ENCODE measurements at places on chromosomes 3 and 15.

GRCh38 chr15:70189826-70190695 lies 92.3 kb upstream of the TLE3 start:
- DNase-seq = no peak

GRCh38 chr3:136750897-136751315 lies 1.3 kb downstream of the STAG1 start:
- no peak for DNase-seq

DNA sequence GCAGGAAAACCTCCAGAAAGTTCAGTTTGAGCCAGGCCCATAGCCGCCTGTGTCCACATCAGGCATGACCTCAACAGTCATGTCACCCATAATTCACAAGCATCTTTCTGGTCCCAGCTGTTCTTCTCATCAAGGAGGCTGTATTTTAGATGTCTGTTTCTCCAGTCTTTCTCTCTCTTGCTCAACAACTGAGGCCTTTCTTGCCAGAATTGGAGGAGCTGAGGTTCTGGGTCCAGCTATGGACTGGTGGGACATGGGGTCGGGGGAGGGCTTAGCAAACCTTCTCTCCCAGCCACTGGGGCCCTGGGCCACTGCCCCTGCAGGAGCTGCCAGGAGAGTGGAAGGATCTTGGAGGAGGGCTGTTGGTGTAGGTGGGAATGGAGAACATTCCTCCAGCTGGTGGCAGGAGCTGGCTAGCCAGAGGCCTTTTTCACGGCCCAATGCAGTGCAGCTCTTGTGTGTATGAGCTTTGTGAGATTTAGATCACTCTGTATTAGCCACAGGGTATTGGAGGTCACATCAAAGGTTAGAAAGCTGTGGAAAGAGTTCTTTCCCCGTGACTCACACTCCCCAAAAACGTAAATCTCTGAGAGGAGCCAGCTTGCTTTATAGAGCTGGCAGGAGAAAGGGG lies 23.5 kb downstream of the MAGEF1 start:
- no peak for DNase-seq

- DNase-seq = no peak
These were observed 86.0 kb downstream of the CCR1 start for GRCh38 chr3:46122091-46122490.

DNA sequence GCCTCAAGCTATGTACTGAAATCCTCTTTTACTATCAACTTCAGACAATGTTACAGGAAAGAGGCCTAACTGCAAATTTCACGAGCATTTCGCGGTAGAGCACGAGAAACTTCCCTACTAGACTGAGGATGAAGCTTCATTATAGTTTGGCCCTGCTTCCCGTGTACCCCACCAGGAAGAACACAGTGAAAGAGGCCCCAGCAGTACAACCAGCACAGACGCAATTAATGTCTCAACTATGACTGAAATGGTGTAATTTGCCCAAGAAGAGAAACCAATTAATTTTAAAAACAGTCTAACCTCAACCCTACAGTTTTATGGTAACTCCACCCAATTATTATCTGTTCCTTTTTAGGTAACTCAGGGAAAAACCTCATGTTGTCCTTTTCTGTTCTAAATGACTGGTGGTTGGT lies 12.1 kb downstream of the CHSY1 start:
- no peak for DNase-seq

Data from SK-N-DZ (cell line).